SK-N-SH (cell line): ENCODE measurements at places on chromosomes 16 and 17. TPM values are rescaled to one million over a fixed set of nuclear protein-coding genes. Genes with fewer than 3 reads are reported as not detected.

CARHSP1 gene
- polyA plus RNA-seq, result 60.6 and 93.6 TPM in 2 replicates

DPEP3 gene
- not detected in 2 replicates for polyA plus RNA-seq

TMEM132E gene
- polyA plus RNA-seq, result not detected in 2 replicates

RMI2 gene
- 5.6 and 8.5 TPM in 2 replicates for polyA plus RNA-seq

GPR179 gene
- 0.02 TPM in 2 replicates for polyA plus RNA-seq

RNF112 gene
- 22.6 and 26.9 TPM in 2 replicates for polyA plus RNA-seq

OTOP2 gene
- polyA plus RNA-seq, result not detected in 2 replicates

TP53 gene
- polyA plus RNA-seq, result 47.3 and 62.6 TPM in 2 replicates

IL34 gene
- polyA plus RNA-seq, result 0.18 and 0.19 TPM in 2 replicates
